ENCODE measurements at places on chromosomes 16 and 17.

DNA sequence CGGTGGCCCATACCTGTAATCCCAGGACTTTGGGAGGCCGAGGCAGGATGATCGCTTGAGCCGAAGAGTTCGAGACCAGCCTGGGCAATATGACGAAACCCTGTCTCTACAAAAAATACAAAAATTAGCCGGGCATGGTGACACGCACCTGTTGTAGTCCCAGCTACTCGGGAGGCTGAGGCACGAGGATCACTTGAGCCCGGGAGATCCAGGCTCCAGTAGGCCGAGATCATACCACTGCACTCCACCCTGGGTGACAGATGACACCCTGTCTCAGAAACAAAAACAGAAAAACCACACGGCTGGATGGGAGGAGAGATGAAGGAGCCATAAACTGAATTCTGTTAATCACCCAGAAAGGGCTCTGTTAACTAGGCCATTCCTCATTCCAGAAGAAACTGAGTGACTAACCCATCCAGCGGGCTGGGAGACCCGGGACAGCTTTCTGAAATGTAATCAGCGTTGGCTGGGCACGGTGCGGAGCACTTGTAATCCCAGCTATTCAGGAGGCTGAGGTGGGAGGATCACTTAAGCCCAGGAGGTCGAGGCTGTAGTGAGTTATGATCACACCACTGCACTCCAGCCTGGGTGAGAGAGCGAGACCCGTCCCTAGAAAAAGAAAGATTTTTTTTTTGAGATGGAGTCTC lies 641 bp upstream of the NT5C3B start:
- DNase-seq: no peak

DNA sequence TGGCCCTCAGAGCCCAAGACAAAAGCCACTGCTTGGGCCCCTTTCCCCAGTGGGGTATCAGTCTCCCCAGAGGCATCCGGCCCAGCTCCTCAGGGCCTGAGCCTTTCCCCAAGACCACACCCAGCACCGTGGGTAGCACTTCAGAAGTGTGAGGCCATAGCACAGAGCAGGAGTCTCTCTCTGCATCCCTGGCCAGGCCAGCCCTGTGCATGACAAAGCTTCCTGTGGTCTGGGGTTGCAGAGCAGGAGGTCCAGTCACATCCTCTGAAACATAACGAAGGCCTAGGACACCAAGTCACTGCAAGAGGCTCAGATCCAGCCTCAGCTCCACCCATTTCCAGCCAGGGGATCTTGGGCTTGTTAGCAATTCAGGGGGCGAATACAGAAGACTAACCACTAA lies 56.8 kb upstream of the ZNF423 start:
- no peak for DNase-seq

DNA sequence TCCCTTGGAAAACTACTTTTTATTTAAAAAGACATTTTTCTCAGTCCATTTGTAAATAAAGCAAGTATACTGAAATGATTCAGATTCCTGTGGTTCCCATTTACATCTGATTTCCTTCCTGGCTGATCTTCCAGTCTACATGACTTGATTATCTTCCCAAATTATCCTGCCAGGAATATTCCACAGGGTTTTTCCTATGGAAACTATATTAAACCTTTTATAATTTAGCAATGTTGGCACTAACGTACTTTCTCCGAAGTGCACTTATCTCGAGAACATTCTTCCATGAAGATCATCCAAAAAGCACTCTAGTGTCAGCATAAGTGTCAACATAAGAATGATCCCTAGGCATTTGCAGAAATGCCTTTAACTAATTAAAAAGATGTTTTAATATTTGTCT lies 347.7 kb upstream of the KIF2B start:
- DNase-seq: no peak

DNA sequence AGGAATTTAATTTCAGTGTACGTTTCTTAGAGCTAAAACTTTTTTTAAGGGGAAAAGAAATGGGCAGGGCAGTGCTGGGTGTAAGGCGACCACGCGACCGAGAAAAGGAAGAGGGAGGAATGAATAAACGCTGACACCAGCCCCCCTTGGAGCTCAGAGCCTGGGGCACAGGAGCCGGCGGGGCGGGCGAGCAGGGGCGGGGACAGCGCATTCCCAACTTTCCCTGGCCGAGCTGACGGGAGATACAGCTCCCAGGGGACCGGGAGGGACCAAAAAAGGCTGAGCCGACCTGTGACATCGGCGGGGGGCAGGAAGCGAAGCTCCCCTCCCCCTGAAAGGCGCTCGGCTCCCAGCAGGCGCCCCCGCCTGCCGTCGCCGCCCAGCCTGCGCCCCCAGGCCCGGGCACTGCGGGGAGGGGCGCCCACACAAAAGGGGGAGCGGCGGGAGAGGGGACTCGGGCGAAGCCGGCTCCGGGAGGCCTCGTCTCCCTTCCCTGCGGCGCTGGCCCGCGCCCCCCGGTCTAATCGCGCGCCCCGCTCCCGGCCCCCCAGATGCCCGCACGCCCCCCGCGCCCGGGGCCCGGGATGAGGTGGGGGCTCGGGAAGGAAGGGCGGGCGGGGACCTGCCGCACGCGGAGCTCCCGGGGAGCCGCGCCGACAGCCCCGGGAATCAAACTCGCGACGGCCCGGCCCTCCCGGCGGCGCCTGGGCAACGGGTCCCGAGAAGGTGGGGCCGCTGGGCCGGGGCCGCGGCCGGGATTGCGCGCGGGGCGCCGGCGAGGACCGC lies 622 bp downstream of the CUEDC1 start:
- no peak for DNase-seq

- DNase-seq: no peak
Measured at GRCh38 chr16:17107450-17107849, 363.3 kb downstream of the XYLT1 start.

DNA sequence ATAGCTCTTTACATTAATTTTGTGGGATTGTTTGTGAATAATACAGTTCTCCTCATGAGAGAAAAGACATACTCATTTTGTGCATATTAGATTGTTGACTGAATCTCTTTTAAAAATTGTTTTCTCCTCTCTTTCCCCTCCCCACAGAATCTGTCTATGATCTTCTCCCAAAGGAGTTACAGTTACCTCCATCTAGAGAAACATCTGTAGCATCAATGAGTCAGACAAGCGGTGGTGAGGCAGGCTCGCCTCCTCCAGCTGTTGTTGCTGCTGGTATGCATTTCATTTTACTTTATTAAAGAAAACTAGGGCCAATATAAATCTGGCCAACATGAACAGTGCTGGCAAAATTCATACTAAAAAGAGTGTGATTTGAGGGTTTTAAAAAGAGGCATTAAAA lies 60.5 kb downstream of the NFAT5 start:
- DNase-seq: no peak

DNA sequence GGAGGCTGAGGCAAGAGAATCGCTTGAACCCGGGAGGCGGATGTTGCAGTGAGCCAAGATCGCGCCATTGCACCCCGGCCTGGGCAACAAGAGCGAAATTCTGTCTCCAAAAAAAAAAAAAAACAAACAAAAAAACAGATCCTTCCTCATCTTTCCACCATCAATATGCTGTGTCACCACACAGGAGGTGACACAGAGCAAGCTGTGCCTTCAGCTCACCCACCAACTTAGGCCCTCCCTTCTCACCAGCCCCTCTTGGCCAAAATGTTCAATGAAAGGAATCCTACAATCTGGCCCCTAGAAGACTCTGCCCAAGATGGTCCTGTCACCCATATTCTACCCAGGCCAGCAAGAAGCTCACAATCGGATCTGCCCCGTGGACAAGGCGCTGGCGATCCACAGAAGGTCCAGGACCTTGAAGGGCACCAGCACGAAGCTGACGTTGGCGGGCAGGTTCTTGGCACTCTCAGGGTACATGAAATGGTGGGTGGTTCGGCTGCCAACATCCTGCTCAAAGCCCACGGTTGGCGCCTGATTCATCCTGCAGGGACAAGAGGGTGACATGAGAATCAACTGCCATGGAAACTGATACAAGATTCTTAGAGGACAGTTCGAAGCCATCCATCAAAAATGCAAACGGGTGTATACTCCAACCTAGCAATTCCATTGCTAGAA lies 41.4 kb downstream of the DDX19A start:
- DNase-seq: no peak

All from left renal pelvis (tissue), 4 donors.